NCI-H187 treated with DMSO at 0.1 percent for 48 hours (cell line): ENCODE measurements at places on chromosomes 16 and 17.

GRCh38 chr16:78390508-78391324 is 291.3 kb downstream of the WWOX start:
- DNase-seq, result no peak

GRCh38 chr17:49764559-49765180 is 739 bp upstream of the FAM117A start:
- DNase-seq, result no peak

GRCh38 chr17:50517504-50518383 is 9.5 kb downstream of the MYCBPAP start:
- DNase-seq, result no peak

DNA sequence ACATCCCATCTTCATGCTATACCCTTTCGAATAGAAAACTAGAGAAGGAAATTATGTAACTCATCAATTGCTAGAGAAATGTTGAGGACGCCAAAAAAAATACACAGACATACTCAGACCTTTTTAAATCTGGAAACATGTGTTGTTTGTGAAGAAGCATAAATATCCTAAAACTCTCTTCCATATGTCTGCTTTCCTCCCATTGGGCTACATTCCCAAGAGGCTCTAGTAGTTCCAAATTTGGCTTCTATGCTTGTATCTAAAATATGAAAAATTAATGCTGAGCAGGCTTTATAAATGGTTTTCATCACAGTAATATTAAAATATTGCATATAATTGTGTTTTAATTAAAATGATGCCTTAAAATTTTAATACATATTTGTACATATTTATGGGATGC is 297.9 kb upstream of the PSMD7 start:
- DNase-seq, result no peak

DNA sequence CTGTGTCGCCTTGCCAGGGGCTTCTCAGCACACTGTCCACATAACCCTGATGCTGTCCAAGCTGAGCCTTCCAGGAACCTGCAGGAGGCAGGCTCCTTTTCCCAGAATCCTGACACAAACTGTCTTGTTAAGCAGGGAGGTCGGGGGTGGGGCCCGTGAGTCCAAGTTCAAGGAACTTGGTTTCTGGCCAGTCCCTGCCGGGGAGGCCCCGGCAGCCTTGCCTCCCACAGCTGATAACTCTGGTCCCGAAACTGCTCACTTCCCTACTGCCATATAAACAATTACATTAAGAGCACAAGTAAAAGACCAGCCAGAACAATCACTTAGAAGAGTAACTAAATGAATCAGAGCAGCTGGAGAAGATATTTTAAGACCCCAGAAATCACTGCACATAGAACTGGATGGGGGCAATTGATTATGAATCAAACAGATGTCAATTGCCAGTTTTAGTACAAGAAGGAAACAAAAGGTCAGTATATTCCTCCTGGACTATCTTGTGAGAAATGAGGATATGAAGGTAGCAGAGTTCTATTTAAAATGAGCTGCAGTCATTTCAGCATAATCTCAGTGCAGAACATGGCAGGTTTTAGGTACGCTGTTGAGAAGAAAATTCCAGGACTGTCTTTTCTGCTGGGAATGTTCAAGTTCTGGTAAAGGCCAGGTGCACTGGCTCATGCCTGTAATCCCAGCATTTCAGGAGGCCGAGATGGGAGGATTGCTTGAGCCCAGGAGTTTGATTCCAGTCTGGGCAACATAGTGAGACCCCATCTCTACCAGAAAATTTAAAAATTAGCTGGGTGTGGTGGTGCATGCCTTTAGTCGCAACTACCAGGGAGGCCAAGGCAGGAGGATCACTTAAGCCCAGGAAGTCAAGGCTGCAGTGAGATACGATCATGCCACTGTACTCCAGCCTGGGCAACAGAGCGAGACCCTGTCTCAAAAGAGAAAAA is 169.8 kb downstream of the PITPNC1 start:
- DNase-seq, result no peak

DNA sequence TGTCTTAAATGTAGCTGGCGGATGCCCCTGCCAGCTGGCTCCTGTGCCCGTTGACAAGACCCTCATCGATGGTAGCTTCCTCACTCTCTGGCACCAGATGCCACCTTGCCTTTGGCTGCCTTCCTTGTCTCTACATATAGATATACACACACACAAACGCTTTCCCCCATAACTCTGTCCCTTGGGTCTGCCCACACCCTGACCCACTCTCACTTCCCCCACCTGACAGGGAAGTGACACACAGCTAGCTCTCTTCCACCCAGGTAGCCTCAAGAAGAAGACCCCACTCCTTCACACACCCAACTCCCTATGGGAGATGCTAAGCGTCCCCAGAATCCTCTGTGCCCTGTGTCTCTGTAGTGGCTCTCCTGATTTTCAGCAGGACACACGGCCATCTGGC is 25.6 kb downstream of the JUP start:
- no peak for DNase-seq

- no peak for DNase-seq
Measured at GRCh38 chr16:28301154-28301553, 8.8 kb downstream of the SBK1 start.

GRCh38 chr16:73036074-73036826 is 11.7 kb downstream of the ZFHX3 start:
- DNase-seq, result no peak

- DNase-seq, result no peak
Measured at GRCh38 chr17:79500745-79501618, 109.9 kb downstream of the RBFOX3 start.

GRCh38 chr17:27264068-27264812 is 29.7 kb upstream of the WSB1 start:
- no peak for DNase-seq

GRCh38 chr16:52283584-52284375 is 263.2 kb downstream of the TOX3 start:
- DNase-seq, result no peak

DNA sequence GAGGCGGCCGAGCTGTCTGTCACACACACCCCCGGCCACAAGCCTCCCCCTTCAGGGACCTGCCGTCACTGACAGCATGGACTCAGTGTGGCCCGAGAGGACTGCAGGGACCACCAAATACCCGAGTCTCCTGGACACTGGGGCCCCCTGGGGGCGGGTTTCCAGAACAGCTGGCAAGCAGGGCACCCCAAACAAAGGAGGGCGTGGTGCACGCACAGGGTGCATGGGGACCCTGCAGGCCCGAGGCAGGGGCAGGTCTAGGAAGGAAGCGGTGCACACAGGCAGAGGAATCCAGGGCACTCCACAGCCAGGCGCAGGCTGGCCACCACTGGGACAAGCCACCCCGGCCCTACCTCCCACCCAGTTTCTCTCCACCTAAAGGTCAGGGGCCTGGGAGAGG is 28.7 kb upstream of the ENPP7 start:
- no peak for DNase-seq

GRCh38 chr16:2009164-2009711 is 383 bp downstream of the ZNF598 start:
- no peak for DNase-seq

DNA sequence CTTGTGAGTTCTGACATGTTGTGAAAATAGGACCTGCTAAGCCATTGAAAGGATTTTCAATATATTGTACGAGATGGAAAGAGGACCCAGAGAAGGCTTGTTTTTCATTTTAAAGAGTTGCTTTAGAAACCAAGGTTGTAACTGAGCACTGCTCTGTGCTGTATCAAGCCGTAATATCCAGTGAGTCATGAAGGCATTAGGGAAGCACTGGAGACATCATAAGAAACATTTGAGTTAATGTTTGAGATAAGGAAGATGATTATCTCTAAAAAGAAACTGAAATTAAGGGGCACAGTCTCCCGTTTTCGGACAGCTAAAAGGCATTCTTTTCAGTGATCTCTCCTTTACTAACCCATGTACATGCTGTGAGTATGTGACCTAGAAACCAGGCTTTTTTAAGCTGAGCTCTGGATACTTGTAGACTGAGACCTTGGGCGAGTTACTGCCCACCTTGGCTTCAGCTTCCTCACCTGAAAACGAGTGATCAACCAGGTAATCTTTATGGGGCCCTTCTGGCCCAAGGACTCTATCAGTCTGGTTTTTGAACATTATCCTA is 149.2 kb upstream of the TBX2 start:
- no peak for DNase-seq

DNA sequence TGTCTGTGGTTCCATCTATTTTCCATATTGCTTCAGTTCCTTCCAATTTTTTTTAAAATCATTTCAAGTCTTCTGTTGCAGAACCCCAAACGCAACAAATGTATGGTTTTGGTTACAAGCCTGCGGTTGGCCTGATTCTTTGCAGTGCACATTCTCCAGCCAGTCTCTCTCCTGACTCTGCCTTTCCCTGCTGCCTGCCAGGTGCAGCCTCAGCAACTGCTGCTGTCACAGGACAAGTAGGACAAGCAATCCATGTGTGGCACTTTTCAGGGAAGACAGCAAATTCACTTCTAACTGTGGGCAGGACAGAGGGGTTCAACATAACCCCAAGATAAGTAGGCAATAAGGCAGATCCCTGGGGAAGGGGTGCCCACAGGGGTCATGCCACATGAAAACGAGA is 24.2 kb downstream of the EMP2 start:
- no peak for DNase-seq

DNA sequence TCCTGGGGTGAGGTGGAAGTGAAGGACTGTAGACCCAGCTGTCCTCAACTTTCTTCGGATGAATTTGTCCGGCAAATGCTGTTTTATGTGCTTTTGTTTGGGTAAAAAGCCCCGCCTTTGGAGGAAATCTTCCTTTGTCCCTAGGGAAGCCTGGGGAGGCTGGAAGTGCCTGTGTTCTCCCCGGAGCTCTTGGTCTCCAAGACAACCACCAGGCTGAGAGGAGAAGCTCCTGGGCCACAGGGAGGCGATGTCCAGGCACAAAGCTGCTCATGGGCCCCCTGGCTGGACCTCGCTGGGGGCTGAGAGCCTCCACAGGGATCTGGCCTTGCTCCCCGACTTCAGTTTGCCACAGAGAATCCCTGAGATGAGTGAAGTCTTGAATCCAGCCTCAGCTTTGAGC is 293.1 kb upstream of the N4BP1 start:
- no peak for DNase-seq

- DNase-seq, result no peak
Measured at GRCh38 chr17:63997341-63998048, 656 bp upstream of the PRR29 start.

- DNase-seq, result no peak
Measured at GRCh38 chr17:58412961-58413586, 4.3 kb downstream of the RNF43 start.

DNA sequence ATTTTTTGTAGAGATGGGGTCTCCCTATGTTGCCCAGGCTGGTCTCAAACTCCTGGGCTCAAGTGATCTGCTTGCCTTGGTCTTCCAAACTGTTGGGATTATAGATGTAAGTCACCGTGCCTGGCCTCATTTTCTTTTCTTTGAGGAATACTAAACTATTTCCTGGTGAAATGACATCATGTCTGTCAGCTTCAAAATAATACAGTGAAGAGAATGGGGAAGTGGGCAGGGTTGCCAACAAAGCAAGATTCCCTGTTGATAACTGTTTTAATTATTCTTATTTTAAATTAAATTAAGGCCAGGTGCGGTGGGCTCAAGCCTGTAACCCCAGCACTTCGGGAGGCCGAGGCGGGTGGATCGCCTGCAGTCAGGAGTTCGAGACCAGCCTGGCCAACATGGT is 21.1 kb downstream of the PIPOX start:
- no peak for DNase-seq

GRCh38 chr17:34979153-34979552 is 1.2 kb upstream of the LIG3 start:
- no peak for DNase-seq

- DNase-seq, result peak; percentile 63
Measured at GRCh38 chr17:41918314-41919164, at the start of gene ACLY. TSS of gene ACLY (minus strand) at chr17:41918951. CDS start at chr17:41913873, 5,078 bp downstream.

GRCh38 chr17:79741751-79742588 is 11.2 kb downstream of the ENPP7 start:
- no peak for DNase-seq

- no peak for DNase-seq
Measured at GRCh38 chr17:17120701-17121100, 78.4 kb downstream of the MPRIP start.

DNA sequence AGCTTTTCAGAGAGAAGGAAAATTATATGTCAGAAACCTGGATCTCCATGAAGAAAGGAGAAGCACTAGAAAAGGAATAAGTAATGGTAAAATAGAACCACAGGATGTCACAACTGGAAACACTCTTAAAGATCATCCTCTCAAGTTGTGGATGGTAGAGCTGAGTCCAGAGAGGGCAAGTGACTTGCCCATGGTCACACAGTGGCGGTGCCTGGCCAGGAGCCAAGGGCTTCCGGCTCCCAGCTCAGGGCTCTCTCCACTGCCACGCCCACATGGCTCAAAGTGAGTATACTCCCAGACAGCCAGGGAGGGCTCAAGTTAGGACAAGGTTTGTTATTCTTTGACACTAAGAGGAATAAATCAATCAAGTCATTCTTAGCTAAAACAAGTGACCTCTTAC is 159.8 kb downstream of the COPRS start:
- DNase-seq, result no peak

GRCh38 chr17:74290340-74290739 is 16.3 kb downstream of the DNAI2 start:
- DNase-seq, result no peak

DNA sequence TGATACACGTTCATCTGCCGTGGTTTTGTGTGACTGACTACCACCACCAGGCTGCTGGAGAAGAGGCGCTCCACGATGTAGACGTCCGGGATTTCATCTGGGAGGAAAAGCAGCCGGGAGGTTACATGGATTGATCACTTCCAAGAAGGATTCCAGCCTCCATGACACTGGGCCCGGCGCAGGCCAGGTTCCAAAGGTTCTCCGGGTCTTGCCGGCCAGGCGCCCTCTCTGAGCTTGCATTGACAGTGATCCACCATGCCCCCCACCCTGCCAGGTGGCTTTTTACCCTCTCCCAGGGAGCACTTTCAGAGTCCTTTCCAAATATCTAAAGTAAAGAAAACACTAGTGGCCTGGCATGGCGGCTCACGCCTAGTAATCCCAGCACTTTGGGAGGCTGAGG is 6.5 kb downstream of the WIPI1 start:
- no peak for DNase-seq

- no peak for DNase-seq
Measured at GRCh38 chr16:48284772-48285409, 37.6 kb upstream of the ABCC11 start.

DNA sequence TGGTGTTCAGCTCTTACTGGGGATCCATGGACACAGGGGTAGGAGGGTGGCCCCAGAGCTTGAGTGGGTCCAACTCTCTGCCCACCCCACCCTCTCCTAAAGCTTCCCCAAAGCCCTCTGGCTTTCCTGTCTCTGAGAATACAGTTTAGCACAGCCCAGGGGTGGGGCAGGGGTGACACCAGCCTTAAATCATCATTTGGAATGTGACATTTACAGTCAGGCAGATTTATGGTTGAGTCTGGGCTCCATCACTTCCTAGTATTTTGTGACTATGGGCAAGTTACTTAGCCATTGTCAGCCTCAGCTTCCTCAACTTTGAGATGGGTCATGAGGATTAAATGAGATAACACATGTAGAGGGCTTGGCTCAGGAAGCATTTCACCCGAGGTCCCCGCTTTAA is 193.1 kb upstream of the IRX6 start:
- no peak for DNase-seq

GRCh38 chr17:31568539-31568938 is 177.1 kb downstream of the RAB11FIP4 start:
- DNase-seq, result no peak
